ENCODE measurements at places on chromosomes 3 and 15.

DNA sequence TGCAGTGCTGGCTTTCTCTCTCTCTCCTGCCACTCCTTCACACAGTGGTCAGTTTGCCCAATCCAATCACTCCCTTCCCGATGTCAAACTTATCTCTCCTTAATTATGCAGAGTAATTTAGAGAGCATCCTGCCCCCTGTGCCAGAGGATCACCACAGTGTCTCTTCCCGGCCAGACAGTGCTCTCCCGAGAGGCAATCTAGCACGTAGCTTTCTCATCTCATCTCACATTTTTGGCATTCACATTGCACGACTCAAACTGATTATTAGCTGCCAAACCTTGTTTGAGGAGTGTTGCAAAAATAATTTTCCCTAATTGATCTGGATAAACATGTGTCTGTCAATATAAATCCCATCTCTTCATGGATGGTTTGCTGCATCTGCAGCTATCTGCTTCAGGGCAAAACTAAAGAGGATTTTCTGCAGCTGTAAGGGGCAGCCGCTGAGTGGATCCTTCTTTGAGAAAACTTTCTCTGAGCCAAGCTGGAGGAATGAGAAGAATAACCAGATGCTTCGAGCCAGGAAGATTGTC is 37.8 kb downstream of the SSUH2 start:
- peak; percentile 36 for ATAC-seq

DNA sequence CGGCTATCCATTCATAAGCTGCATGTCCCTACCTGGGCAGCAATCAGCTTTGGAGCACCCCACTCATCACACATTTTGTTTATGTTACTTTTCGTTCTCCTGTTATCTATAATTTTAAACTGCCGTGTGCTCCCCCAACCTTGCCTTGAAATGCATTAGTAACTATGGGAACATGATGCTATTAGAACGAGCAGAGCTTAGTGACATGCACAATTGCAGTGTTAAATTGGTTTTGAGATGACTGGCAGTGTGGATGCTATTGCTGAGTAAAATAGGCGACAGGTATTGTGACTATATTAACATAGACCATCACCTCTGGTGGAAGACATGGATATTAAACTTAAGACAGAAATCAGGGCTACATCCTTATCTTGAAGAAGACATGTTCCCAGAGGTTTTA is 191.6 kb downstream of the KCNAB1 start:
- no peak for ATAC-seq

DNA sequence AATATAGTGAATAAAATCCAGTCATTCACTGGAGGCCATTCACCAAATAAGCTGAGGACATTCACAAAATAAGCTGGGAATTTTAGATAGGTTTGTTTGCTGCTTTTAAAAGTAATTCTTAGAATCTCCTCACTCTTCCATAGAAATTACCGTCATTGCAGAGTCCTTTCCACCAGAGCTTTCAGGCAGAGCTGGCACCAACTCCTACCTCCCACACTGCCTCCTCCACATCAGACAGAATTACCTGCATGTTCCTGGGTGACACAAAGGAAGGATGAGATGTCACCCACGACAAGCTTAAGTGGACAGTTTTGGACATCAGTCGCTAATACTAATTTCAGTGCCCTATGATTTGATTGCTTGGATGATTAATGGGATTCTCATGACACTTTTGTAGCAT is 1113.2 kb downstream of the IGSF11 start:
- ATAC-seq, result no peak

GRCh38 chr3:139455855-139456254 is 20.5 kb downstream of the RBP2 start:
- ATAC-seq, result peak; percentile 51

DNA sequence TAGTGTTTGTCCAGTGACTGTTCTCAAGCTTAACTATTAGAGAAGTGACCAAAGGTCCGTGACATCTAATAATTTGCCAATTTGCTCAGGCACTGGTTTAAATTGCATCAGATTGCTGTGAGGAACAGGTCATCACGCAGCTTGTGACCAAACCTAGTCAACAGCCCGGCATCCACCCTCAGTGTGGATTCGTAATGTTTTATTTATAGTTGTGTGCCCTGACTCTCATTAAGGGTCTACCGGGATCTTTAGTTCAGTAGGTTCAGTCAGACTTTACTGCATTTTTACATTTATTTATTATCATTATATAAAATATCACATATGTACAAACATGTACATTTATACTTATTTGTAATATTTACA is 46.4 kb upstream of the PGPEP1L start:
- ATAC-seq, result no peak

All from SK-N-SH treated with all-trans-retinoic acid at 6 μM for 48 hours (cell line).